NCI-H524 treated with DMSO at 0.1 percent for 48 hours (cell line): ENCODE measurements at places on chromosomes 4 and X.

GRCh38 chr4:8928074-8928473 lies 56.4 kb upstream of the HMX1 start:
- no peak for DNase-seq

GRCh38 chr4:23323436-23323835 lies 566.4 kb downstream of the PPARGC1A start:
- DNase-seq, result no peak

DNA sequence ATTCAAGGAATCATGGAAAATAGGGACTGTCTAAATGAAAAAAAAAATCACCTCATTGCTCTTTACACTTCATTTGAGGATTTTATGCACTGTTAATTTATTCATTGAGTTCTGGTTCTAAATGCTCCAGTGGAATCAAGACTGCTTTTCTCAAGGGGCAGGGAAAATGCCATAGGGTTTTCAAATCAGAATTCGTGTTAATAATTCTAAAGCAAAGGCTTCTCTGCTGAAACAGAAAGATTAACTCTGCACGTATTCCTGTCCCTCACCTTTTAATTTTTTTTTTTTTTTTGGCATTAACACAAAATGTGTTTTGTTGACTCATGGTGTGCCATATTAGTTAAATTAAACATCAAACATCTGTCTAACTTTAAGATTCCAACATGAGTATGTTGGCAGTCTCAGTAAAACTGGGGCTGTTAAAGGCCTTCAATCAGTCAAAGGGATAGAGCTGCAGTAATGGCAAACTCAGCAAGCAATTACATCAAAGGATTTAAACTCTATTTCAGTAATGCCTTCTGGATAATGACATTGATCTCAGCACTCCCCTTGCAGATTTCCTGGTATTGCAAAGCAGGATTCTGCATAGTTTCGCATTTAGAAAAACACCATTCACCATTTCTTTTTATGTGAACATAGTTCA lies 878.1 kb downstream of the RAPGEF2 start:
- no peak for DNase-seq

DNA sequence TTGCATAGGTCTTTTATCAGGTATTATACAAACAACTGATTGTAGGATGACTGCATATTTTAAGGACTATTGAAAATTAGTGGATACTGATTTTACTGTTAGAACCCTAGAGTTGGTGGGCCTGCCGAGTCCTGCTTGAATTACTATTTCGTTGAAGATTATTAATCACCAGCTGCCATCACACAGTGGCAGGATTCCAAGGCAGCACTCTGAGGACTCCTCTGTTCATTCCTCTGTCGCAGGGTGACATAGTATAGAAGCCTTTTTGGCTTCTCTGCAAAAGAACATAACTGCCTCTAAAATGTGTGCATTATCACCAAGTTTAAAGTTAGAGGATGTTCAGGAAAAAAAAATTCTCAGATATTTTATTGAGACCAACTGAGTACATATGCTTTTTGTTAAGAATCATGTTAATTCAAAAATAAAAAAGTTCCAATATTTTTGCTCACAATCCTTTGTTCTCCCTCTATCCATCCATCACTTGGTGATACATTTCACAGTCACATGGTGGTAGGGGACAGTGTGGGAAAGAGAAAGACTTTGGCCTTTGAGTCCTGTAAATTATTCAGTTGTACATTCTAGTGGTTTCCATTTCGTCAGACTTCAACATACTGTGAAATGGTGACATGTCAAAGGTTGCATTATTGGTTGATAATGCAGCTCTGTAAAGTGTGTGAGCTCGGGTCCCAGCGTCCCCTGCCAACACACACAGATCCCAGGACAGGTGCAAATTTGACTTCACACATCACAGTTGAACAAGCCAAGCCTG lies 332.5 kb downstream of the GRID2 start:
- DNase-seq, result no peak

GRCh38 chr4:105712766-105713165 lies 4.2 kb downstream of the GSTCD start:
- DNase-seq, result no peak
